ENCODE measurements at places on chromosomes 3 and 15.

- DNase-seq: no peak
Observed at GRCh38 chr3:18872466-18872865, 275.8 kb upstream of the KCNH8 start.

DNA sequence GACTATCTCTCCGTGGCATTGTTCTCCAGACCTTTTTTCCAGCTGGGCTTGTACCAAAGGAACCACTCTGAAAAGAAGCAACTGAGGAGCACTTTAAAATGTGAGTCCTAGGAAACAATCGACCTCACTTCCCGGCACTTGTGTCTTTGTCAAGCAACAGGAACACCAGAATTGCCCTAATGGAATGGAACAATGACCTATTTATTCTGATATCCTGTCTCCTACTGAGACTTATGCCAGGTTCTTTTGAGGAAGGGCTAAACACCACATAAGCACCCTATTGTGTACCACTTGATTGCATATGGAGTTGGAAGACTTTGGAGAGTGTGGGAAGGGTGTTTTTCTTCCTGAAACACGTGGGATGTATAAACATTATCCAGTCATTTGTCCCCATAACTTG is 56.8 kb upstream of the TGFBR2 start:
- DNase-seq: no peak

- DNase-seq: no peak
Observed at GRCh38 chr3:119589102-119589773, 8.4 kb upstream of the PLA1A start.

DNA sequence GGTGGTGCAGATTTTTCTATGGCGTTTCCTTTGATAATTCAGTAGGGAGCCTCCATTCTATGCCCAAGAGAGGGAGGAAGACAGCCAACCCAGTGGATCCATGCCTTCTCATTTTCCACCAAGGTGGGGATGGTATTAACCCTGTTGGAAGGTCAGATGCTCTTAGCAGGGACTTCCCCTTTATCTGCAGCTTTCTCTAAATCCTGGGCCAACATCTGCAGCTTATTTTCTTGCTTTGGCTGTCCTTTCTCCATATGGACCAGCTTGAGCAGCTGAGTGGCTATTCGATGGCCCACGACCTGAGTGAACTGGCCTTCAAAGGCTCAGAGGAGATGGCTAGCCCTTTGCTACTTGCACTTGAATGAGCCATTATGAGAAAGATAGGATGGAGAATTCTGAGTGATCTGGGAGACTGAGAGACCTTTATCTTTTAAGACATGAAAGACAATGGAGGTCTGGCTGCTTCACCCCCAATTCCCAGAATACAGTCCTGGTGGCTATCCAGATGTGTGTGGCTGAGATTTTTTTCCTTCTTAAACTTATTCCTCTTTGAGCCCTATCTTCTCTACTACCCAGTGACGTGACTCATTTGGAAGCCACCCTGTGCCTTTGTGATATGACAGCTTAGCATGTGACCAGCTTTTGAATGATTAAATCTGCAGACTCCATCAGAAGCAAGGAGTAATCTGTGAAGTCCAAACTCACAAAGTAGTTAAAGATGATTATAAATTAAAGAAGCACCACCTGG is 39.6 kb upstream of the TRAK1 start:
- DNase-seq: no peak

DNA sequence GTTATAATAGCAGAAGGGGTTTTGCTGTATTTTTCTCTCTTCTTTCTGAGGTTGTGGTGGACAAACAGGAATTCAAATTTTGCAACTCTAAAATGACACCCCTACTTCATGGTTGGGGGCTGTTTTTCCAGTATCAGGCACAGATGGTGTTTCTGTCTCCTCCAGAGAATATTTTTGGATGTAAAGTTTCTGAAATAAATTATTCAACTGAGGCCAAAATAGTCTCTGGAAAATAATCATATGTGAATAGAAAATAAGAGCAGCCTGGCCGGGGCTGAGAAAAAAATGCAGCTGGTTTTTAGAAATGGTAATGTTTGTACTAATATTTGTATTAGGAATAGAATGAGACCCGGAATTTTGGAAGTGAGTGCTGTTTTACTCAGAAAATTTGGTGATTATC is 121.3 kb upstream of the ADAMTS9 start:
- DNase-seq: no peak

GRCh38 chr3:133840767-133841166 is 35.2 kb downstream of the SRPRB start:
- DNase-seq: no peak

DNA sequence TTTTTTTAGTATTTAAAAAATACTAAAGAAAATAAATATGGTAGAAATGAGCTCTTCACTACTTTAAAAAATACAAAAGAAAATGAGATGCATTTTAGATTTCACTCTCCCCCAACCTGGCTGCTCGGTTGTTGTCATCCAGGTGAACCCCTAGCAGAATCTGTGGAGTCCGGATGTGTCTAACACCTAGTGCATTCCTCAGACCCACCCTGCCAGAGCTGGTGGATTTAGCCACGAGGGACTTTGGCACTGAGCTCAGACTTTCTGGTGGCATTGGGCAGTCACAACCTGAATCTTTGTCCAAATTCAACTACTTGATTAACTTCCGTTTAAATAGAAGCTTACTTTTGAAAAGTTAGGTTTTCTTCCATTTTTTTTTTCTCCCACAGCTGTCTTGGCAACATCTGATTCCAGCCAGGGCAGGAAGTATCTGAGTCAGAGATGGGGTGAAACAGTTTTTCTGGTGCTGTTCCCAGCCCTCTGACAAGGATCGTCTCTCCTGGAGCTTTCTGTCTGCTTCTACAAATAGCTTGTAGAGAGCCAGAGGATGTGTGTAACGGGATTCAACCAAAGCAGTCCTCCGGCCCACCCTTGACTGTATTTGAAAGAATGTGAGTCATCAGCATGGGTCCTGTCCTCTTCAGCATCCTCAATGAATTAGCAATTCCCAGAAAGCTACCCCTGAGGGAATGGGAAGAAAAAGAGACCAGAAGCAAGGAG is 301.8 kb upstream of the MCTP2 start:
- DNase-seq: no peak

DNA sequence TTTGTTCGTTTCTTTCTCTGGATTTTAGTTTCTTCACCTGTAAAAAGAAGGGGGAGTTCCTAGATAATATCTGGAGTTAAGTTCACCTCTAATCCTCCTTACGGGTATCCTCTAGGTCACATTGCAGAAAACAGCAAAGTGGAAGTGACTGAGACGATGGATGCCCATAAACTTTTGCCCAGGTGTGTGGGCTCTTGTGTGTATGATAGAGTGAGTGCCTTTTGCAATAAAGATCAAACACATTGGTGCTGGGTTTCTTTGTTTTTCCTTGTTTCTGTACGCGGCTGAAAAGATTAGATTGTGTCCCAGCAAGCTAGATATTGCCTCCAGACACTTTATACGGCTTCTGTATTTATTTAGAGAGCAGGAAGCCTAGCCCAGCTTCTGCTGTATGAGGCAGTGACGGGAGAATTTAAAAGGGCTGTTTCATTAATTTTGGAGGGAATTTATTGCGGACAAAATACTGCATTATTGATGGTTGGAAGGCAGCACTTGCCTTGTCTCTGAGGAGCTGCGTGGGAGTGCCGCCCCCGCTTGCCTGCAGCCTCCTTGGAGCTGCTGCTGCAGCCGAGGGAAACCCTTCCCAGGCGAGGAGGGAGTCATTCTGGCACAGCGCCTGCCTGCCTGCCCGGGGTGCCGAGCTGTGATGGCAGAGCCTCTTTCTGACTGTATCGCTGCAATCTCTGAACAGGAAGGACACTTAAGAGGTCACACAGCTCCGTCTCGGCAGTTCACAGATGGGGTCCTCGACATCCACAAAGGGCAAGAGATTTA is 38.5 kb downstream of the PYDC2 start:
- no peak for DNase-seq

- no peak for DNase-seq
Observed at GRCh38 chr3:52280050-52280461, 1.6 kb upstream of the WDR82 start.

DNA sequence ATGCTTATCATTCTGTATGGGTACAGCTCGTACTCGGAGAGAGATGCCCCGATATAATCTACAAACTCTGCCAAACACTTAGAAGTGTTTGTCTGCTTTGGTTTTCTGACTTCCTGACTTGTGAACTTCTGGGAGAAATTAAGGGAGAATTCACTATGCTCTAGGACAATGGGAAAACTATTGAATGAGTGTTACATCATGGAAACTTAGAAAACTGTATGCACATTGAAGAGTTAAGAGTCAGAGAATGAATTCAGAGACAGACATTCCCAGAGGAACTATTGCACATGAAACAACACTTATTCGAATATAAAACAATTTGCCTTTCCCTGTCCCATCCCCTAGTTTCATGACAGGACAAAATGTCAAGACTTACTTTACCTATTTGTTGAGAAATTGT is 57.8 kb downstream of the DTWD1 start:
- no peak for DNase-seq

DNA sequence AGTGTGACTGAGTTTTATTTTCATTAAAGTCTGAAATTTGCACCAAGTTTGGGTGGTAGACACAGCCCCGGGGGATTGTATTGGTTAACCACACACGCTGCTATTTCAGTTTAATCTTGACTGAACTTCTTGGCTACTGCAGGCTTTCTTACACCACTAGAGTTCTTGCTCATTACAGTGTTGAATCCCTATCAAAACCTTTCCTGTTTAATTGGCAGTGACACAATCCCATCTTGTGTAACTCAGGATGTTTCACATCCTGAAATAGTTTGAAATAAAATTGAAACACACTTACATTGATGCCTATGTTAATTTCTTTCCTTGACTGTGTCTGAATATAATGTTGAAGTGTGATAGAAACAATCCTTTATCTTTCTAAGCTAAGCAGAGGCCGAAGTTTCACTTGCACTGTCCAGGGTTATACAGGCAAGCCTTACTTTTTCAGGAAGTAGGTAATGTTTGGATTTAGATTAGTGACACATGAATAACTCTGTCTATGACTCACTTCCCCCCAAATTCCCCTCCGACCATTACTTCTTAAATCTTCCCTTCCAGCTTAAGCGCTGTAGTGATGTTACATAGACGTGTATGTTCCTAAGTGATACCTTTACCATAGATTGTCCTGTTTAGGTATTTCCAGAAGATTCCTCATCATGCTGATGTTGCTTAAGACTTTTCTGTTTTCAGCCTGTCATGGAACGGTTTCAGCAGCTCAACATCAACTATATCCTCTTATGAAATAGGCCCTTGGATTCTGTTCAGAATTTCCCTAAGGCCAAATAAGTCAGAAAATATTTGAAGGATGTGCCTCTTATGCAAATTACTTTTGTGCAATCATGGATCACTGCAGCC is 16.8 kb downstream of the ATG7 start:
- no peak for DNase-seq

GRCh38 chr15:87348746-87349145 is 907.8 kb downstream of the NTRK3 start:
- no peak for DNase-seq

DNA sequence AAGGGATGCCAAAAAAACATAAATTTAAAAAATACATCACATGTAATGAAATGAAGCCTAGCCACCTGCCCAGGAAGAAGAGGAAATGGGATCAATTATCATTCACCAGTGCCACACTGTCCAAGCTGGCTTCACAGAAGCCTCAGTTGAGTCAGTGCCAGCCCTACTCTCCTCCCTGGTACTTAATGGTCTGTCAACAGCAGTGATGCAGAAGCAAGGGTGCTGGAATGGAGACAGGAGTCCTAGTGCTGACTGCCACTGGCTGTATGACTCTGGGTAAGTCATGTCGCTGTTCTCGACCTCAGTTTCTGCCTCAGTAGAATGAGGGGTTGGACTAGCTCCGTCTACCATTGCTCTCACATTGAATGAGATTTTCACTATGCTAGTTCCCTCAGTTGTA is 78.5 kb upstream of the LARS2 start:
- no peak for DNase-seq

DNA sequence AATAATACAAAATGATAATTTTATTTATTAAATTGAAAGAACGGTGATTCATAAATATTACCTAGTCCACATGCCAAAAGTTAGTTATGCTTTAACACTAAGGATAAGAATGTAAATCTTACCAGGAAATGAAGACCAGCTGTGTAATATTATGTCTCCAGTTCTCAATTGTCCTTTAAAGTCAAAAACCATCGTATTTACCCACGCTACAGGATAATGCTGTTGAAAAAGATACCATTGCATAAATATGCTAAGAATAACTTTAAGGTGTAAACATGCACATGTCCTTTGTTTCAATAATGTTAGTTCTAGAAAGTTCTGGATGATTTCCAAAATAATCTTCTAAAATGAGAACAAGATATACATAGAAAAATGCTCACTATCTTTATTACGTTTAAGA is 103.5 kb downstream of the FAIM start:
- DNase-seq: no peak

DNA sequence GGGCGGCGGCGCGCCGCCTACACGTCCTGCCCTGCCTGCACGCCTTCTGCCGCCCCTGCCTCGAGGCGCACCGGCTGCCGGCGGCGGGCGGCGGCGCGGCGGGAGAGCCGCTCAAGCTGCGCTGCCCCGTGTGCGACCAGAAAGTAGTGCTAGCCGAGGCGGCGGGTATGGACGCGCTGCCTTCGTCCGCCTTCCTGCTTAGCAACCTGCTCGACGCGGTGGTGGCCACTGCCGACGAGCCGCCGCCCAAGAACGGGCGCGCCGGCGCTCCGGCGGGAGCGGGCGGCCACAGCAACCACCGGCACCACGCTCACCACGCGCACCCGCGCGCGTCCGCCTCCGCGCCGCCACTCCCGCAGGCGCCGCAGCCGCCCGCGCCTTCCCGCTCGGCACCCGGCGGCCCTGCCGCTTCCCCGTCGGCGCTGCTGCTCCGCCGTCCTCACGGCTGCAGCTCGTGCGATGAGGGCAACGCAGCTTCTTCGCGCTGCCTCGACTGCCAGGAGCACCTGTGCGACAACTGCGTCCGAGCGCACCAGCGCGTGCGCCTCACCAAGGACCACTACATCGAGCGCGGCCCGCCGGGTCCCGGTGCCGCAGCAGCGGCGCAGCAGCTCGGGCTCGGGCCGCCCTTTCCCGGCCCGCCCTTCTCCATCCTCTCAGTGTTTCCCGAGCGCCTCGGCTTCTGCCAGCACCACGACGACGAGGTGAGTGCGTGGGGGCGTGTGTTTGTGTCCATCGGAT is 602 bp downstream of the TRIM71 start:
- DNase-seq: no peak

- DNase-seq: peak; percentile 9
Observed at GRCh38 chr15:35078221-35078915, 6.7 kb downstream of the NANOGP8 start.

DNA sequence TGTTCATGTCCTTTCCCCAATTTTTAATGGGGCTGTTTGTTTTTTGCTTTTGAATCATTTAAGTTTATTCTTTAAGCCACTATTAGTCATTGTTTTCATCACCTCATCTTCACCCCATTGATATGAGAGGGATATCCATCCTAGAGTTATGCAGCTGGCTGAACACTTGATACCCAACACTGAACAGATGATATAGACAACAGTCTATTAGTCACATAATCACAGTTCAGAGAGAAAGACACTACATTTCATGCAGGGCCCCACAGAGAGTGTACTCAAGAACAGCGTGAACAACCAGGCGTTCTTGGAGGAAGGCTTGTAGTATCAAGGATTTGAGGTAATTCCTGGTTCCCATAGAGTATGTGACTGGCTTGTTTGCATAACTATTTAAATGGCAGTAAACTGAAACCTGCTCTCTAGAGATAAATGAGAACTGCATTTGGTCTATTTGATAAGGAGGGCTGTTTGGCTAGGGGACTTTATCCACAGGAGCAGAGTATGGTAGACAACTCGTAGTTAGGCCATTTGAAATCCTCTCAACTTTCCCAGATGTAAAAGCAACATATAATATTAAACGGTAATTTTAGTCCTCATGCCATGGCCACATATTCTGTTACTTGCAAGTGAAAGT is 618.7 kb downstream of the SI start:
- DNase-seq: no peak
